ENCODE measurements at places on chromosomes 3 and 15. TPM values are rescaled to one million over a fixed set of nuclear protein-coding genes. Genes with fewer than 3 reads are reported as not detected.

Gene MORC1
- not detected for total RNA-seq

GRCh38 chr15:38829086-38829485 lies 264.5 kb upstream of the RASGRP1 start:
- H3K27me3 ChIP-seq, result peaks cover 13% of the 10 kb centered on the region
- no peak for DNase-seq
- H3K27ac ChIP-seq, result no peak overlapping the region
- no peaks in the 10 kb centered on the region for H3K36me3 ChIP-seq

DNA sequence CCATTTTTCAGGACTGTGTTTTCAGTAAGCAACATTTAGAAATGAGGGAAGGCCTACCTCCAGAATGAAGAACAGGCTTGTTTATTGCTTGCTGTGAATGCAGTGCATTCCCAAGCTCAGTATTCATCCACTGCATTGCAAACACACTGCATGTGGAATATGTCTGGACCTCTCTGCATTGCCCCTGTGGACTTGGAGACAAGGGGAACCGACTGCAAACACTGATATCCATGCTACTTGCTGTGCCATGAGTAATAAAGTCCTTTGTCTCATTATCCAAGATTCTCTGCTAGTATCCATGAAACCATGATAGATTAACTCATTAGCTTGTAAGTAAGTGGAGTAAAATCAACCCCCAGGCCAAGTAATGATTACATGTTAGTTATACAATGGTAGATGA lies 301.2 kb upstream of the NR2E3 start:
- DNase-seq, result no peak
- no peaks in the 10 kb centered on the region for H3K4me1 ChIP-seq
- H3K27ac ChIP-seq, result no peak overlapping the region
- H3K27me3 ChIP-seq, result peaks cover 11% of the 10 kb centered on the region

DNA sequence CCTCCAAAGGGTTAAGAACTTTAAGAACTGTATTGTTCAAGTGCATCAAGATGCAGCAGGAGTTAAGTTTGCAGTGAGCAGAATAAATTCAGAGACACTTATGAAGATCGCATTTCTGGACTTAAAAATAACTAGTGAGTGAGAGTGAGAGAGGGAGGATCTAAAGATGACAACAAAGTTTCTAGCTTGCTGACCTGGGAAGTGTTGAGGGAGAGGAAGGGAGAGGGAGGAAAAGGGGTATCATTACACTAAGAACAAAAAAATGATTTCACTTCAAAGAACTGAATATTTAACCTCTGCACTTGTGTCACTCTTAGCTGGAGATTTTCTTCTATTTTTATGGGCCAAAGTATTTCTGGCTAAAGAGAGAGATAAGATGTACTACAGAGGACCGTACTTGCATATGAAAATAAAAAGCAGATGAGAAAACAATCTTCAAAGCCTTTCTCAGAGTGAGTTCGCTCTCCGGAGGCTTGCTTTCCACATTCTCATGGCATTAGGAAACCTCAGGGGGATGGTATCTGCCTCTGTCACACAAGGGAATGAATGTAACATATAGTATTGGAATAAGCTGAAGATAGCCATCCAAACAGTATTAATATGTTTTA lies 91.4 kb upstream of the TJP1 start:
- no peak for DNase-seq
- H3K36me3 ChIP-seq, result no peaks in the 10 kb centered on the region
- no peaks in the 10 kb centered on the region for H3K4me1 ChIP-seq
- no peak overlapping the region for H3K27ac ChIP-seq
- H3K4me3 ChIP-seq, result no peak overlapping the region
- H3K27me3 ChIP-seq, result peaks cover 5% of the 10 kb centered on the region

- no peak for DNase-seq
- no peak overlapping the region for H3K4me3 ChIP-seq
- no peak overlapping the region for H3K27ac ChIP-seq
- H3K27me3 ChIP-seq, result peaks cover 8% of the 10 kb centered on the region
- peaks cover under 1% of the 10 kb centered on the region for H3K36me3 ChIP-seq
These were observed 229.0 kb downstream of the TLE3 start for GRCh38 chr15:69868756-69869155.

DNA sequence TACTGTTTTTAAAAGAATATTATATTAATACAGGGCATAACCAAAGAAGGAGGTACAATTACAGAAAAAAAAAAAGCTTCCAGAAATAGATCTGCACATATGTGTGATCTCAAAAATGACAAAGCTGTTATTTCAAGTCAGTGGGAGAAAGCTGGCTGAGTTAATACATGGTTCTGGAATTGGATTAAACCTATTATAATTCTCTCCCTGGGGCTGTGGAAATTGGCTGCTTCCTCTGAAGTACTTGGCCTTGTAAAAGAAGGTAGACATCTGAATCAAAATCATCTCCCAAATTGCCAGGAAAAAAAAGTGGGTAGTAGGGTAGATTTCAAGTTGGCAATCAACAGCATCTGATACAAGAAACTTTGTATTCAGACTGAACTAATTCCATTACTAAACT lies 723.9 kb upstream of the ALCAM start:
- H3K27me3 ChIP-seq, result no peaks in the 10 kb centered on the region
- DNase-seq, result no peak
- no peaks in the 10 kb centered on the region for H3K4me1 ChIP-seq
- no peak overlapping the region for H3K27ac ChIP-seq
- H3K36me3 ChIP-seq, result no peaks in the 10 kb centered on the region

GRCh38 chr15:96330064-96330449 lies 443 bp upstream of the NR2F2 start:
- H3K4me1 ChIP-seq, result peaks cover 4% of the 10 kb centered on the region
- peak overlapping the region; percentile 71 for H3K27ac ChIP-seq
- H3K27me3 ChIP-seq, result peaks cover 78% of the 10 kb centered on the region
- peak overlapping the region; percentile 71 for H3K4me3 ChIP-seq
- DNase-seq, result peak; percentile 70

- no peak overlapping the region for H3K4me3 ChIP-seq
- peak; percentile 95 for DNase-seq
- H3K27ac ChIP-seq, result peak overlapping the region; percentile 18
- no peaks in the 10 kb centered on the region for H3K36me3 ChIP-seq
- H3K4me1 ChIP-seq, result peaks cover 44% of the 10 kb centered on the region
These were observed 78.2 kb downstream of the CCNL1 start for GRCh38 chr3:157081626-157082210.

Gene ZIC4
- not detected for total RNA-seq

DNA sequence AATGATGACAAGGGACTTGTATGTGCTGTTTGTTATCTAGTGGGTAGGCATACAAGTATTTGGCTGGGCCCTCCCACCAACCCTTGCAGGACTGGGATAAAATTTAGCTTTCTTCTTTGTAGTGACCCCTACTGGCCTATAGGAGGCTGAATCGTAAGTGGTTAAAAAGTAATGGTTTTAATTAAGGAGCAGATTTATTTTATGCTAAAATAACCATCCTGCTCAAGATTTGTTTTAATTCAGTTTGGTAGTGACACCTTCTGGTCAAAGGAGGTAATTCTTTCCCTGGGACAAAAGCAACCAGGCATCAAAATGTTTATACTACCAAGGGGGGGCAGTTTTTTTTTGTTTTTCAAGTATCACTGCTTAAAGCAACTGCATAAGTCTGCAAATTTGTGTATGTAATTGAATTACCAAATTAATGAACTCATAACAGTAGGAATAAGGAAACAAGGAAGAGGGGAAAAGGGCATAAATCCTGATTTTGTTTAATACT lies 70.7 kb downstream of the TOP2B start:
- peaks cover 16% of the 10 kb centered on the region for H3K36me3 ChIP-seq
- no peaks in the 10 kb centered on the region for H3K4me1 ChIP-seq
- no peak overlapping the region for H3K27ac ChIP-seq
- no peak overlapping the region for H3K4me3 ChIP-seq

- peaks cover 26% of the 10 kb centered on the region for H3K27me3 ChIP-seq
- H3K4me1 ChIP-seq, result no peaks in the 10 kb centered on the region
- no peak overlapping the region for H3K27ac ChIP-seq
- H3K36me3 ChIP-seq, result no peaks in the 10 kb centered on the region
- H3K4me3 ChIP-seq, result no peak overlapping the region
These were observed 6.1 kb downstream of the RASGRF1 start for GRCh38 chr15:79084308-79084968.

Gene GPR27
- 1.0 TPM for total RNA-seq

DNA sequence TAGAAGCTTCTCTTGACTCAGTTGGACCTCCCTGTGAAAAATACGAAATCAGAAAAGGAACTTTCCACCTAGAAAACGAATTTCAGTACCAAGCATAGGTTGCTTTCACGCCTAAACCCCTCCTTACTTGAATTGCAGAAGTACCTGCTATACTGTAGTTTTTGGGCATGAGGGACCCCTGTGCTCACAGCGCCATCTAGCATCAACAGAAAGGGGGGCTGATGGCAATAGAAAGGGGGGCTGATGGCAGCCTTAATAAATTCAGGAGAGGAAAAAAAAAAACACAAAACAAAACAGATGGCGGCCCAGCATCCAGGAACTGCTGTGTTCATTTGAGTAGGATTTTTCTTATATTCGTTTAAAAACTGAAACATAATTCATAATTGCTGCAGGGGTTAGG lies 96.7 kb downstream of the NPAP1 start:
- peaks cover 2% of the 10 kb centered on the region for H3K4me1 ChIP-seq
- peaks cover 4% of the 10 kb centered on the region for H3K36me3 ChIP-seq
- H3K4me3 ChIP-seq, result peak overlapping the region; percentile 13
- no peak overlapping the region for H3K27ac ChIP-seq
- no peak for DNase-seq
- H3K27me3 ChIP-seq, result no peaks in the 10 kb centered on the region

- no peak overlapping the region for H3K27ac ChIP-seq
- no peak for DNase-seq
- no peaks in the 10 kb centered on the region for H3K4me1 ChIP-seq
- peaks cover 4% of the 10 kb centered on the region for H3K36me3 ChIP-seq
These were observed 1046.6 kb upstream of the CFAP20DC start for GRCh38 chr3:60096403-60096802.

Gene BTD
- 2.0 TPM for total RNA-seq

DNA sequence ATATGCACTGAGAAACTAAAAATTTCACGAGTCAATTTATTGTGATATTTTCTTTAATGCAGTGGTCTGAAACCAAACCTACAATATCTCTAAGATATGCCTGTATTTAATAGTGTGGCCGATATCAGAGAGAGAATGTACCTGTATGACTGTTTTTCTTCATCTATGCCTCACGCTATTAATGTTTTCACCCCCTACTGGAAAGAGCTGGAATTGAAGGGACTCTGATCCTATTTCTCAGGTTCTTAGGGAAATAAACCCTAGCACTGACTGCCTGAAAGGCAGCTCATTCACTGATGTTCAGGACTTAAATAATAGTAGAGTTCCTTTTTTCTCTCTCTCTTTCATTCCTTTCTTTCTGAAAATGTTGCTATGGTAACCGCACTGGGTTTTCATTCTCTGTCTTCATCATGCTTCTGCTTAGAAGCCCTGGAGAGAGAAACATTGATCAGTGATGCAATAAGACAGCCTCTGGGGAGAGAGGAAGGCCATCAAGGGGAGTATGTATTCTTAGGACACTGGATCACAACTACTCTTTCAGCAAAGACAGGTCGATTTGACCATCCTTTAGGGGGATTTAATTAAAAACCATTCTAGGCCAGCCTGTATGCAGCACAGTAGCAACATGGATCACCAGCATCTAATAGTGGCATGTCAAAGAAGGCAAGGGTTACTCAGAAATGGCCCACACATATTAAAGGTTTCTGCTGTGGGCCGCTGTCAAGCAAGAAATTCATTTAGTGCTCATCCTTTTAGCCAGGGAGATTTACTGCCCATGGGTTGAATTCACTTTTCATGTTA lies 1135.7 kb downstream of the IGSF11 start:
- no peak for DNase-seq
- H3K27me3 ChIP-seq, result no peaks in the 10 kb centered on the region
- no peaks in the 10 kb centered on the region for H3K36me3 ChIP-seq

Gene ZCWPW2
- not detected for total RNA-seq

DNA sequence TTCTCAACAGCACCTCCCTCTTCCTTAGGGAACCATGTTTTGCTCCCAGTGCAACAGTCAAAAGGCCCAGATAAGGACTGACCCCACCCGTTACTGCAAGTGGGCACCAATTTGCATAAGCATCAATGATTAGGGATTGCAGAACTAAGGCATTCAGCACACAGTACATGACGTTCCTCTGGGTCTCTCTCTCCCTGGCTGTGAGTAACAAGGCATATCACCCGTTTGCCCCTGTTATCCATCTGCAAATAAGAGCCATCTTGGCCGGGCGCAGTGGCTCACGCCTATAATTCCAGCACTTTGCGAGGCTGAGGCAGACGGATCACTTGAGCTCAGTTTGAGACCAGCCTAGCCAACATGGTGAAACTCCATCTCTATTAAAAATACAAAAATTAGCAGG lies 18.8 kb downstream of the MAGI1 start:
- no peaks in the 10 kb centered on the region for H3K4me1 ChIP-seq
- H3K4me3 ChIP-seq, result no peak overlapping the region
- no peaks in the 10 kb centered on the region for H3K36me3 ChIP-seq
- no peak for DNase-seq
- H3K27me3 ChIP-seq, result peaks cover 2% of the 10 kb centered on the region

- no peak overlapping the region for H3K27ac ChIP-seq
- no peak for DNase-seq
- H3K27me3 ChIP-seq, result no peaks in the 10 kb centered on the region
- H3K36me3 ChIP-seq, result peaks cover 80% of the 10 kb centered on the region
- no peak overlapping the region for H3K4me3 ChIP-seq
These were observed 37.8 kb downstream of the CHD2 start for GRCh38 chr15:92937901-92938300.

Gene ARPP21
- not detected for total RNA-seq

Gene ZXDC
- total RNA-seq, result 29.4 TPM

GRCh38 chr3:189744235-189744634 lies 113.0 kb downstream of the TP63 start:
- H3K27me3 ChIP-seq, result no peaks in the 10 kb centered on the region
- no peaks in the 10 kb centered on the region for H3K4me1 ChIP-seq
- no peak for DNase-seq
- no peaks in the 10 kb centered on the region for H3K36me3 ChIP-seq
- no peak overlapping the region for H3K27ac ChIP-seq
- no peak overlapping the region for H3K4me3 ChIP-seq

- no peak overlapping the region for H3K4me3 ChIP-seq
- H3K36me3 ChIP-seq, result no peaks in the 10 kb centered on the region
- H3K27me3 ChIP-seq, result peaks cover 13% of the 10 kb centered on the region
These were observed 74.6 kb downstream of the ITGB5 start for GRCh38 chr3:124812291-124813265.

DNA sequence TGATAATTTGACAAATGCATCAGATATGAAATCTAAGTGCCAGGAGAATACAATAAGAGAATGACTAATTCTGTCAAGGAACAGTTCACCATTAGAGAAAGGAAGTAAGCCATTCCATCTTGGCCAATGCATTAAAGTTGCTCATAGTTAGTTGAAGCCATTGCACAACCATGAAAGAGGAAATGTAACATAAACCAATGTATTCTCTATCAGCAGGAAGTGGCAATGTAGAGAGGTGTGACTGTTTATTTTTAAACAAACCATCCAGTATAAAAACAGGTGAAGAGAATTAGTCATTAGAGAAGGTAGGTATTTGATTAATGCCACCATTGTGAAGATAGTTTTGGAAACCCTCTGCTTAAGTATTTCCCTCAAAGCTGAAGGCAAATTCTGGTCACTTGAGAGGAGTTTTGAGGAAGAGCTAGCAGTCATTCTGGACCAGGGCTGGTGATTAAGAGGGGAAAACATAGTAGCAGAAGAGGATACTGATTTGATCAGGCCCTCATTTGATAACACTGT lies 10.7 kb upstream of the ANXA2 start:
- no peak for DNase-seq
- peaks cover 3% of the 10 kb centered on the region for H3K36me3 ChIP-seq
- H3K4me1 ChIP-seq, result peaks cover 12% of the 10 kb centered on the region
- peak overlapping the region; percentile 13 for H3K27ac ChIP-seq
- peak overlapping the region; percentile 24 for H3K4me3 ChIP-seq

- no peak overlapping the region for H3K27ac ChIP-seq
- no peak for DNase-seq
- H3K4me3 ChIP-seq, result no peak overlapping the region
- peaks cover 9% of the 10 kb centered on the region for H3K36me3 ChIP-seq
- H3K27me3 ChIP-seq, result no peaks in the 10 kb centered on the region
- H3K4me1 ChIP-seq, result peaks cover 30% of the 10 kb centered on the region
These were observed 128.6 kb upstream of the SPATA12 start for GRCh38 chr3:56931836-56932235.

Gene NR2E3
- total RNA-seq, result not detected

Gene SLC12A8
- 1.1 TPM for total RNA-seq
